Brain microvascular endothelial cell (primary cell): ENCODE measurements at places on chromosomes 1 and 21.

GRCh38 chr1:118555638-118556037, 370.6 kb upstream of the SPAG17 start:
- no peak for DNase-seq

DNA sequence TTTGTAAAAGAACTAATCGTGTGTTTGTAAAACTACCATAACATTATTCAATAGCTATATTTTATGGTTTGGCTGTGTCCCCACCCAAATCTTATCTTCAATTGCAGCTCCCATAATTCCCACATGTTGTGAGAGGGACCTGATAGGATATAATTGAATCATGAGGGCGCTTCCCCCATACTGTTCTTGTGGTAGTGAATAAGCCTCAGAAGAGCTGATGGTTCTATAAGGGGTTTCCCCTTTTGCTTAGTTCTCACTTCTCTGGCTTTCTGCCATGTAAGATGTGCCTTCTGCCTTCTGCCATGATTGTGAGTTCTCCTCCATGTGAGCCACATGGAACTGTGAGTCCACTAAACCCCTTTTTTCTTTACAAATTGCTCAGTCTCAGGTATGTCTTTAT, 1372.3 kb downstream of the AMY1C start:
- DNase-seq, result no peak

- no peak for DNase-seq
These were observed 6.2 kb downstream of the DISP3 start for GRCh38 chr1:11485191-11485590.

DNA sequence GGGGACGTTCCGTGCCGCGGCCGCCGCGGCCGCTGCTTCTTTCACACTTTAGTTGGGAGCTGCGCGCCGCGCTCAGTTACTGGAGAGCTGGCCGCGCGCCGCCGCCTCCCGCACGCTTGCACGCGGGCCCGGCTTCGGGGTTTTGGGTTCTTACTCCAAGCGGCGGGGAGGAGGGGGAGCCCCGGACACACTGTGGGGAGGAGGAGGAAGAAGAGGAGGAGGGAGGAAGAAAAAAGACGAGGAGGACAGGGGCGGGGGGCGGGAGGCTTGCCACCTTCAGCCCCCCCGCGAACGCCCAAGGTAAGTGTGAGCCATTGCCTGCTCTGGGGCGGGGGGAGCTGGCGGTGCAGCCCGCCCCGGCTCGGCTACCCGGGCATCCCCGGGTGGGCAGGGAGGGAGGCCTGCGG, 243 bp downstream of the C1orf21 start:
- no peak for DNase-seq

GRCh38 chr1:201489643-201490261, 17.2 kb downstream of the CSRP1 start:
- DNase-seq, result no peak

DNA sequence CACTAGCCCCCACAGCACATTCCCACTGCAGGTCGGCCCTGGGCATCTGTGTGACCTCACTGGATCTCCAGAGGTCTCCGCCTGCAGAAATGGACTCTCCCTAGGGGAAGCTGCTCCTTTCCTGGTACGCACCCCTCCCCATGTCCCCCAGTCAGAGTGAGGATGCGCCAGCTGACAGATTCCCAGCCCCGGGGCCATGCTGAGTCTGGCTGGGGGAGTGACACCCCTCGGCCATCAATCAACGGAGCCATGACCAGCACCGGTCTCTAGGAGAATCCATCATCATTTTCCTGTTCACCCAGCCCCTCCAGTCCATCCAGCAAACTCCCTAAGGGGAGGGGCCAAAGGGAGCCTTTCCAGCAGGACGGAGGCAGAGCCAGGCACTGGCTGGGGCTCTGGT, 68.7 kb upstream of the PAX7 start:
- DNase-seq, result no peak

GRCh38 chr1:7811476-7811875, 27.4 kb downstream of the PER3 start:
- DNase-seq, result no peak

GRCh38 chr1:156104065-156104810, 10.3 kb upstream of the LMNA start:
- peak; percentile 86 for DNase-seq

DNA sequence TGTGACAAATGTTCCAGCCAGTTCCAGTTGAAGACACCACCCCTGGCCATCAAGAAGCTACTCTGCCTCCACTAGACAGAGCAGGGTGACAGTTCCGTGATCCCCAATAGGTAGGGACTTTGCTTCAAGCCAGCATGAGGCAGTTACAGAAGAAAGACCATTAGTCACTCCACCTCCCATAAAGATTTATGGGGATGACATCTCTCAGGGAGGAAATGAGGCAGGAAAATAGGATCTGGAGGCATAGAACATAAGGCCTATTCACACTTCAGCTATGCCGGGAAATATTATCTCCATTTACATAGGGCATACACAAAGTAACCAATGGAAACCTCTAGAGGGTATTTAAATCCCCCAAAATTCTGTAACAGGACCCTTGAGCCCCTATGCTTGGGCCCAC, 3.5 kb upstream of the GBP7 start:
- no peak for DNase-seq

DNA sequence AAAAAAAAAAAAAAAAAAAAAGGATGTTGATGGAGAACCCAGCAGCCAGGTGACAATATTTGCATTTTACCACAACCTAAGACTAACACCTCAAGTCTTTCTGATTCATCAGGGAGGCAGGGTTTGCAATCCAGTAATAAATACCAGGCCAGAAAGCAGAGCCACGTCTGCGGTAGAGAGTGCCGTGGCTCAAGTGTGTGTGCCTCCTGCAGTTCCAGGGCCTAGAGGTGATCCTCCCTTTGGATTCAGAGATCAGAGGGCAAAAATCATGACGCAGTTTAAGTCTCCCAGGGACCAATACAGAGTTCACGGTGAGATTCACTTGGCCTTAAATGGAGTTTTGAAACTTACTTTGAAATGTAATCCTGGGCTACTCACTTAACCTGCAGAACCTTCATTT, 34.9 kb downstream of the TMCO4 start:
- peak; percentile 71 for DNase-seq

- DNase-seq, result no peak
These were observed 26.3 kb upstream of the ST6GALNAC3 start for GRCh38 chr1:76048219-76048618.

DNA sequence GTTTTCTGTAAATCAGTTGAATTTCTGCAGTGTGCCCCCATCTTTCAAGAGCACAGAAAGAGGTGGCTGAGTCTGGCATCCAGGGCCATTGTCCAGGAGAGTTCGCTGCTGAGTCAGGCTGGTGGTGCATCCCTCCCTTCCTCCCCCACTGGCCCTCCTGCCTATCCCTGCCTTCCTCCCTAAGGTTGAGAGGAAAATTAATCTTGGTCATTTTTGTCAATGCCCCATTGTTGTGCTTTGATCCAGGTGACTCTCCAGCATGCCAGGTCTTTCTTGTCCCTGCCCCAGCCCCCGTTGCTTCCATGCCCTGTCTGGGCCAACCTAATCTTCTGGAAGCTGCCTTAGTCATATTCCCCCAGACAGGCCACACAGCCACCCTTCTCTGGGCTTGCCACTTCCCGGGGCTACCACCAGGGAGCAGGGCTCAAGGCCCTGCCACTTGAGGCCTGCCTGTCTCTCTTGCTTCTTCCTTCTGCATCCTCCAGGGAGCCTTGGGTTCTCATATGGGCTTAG, 26.6 kb downstream of the PROK1 start:
- DNase-seq, result no peak

DNA sequence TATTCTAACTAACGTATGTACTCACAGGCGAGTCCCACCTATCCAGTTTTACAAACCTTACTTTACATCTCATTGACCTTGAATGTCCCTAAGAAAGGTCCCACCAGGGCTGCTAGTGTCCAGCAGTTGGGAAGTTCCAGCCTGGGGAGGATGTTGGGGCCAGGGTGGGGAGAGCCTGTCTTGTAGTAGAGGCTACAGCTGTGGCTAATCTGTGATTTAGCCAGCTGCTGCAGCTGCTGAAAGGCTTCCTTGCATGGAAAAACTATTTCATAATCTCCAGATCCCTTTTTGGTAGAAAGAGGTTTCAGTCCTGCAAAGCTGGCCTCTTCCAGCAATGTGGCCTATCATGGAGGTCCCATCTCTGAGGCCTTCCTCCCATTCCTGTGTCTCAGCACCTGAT, 23.1 kb downstream of the TNN start:
- DNase-seq, result no peak

- no peak for DNase-seq
These were observed 8.4 kb upstream of the SLC19A1 start for GRCh38 chr21:45550522-45551210.

- peak; percentile 61 for DNase-seq
These were observed 315.5 kb downstream of the TGFB2 start for GRCh38 chr1:218660678-218661053.

DNA sequence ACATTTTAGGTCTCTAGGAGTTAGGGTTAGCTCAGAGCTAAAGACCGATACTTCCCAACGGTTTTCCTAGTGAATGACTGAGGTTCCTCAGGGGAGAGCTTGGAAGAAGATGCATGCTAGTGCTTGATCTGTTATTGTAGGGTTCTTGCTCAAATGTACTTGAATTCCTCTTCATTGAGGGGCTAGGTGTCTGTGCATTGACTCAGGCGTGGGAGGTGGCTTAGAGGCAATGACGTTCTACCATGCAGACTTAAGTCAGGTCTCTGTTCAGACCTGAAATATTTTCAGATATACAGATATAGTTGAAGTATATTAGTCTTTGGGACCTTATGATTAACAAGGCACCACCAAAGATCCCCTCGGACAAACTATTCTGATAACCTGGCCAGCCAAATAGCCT, 23.5 kb downstream of the S100A10 start:
- no peak for DNase-seq

GRCh38 chr21:44947111-44947929, 7.5 kb downstream of the SLX9 start:
- no peak for DNase-seq

GRCh38 chr1:113389359-113389952, 859 bp upstream of the MAGI3 start:
- DNase-seq, result no peak

DNA sequence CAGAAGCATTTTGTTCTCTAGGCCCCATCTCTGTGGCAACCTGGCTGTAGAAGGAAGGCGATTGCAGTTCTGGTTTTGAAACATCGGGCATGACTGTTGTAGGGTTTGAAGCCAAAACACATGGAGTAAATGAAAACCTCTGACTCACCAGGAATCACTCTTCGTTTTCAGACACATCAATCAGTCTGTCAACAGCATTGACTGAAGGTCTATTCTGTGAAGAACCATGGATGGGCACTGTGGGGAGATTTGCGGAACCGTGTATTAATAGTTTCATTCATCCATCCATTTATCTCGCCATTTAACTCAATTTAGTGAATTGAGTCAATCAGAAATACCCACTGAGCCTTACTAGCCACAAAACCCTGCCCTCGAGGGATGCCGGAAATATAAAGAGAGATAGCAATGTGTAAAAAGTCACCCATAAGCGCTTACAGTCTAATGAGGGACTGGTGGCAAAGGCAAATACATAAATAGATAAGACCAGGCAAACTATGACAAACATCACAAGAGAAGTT, 364.6 kb upstream of the PROX1 start:
- no peak for DNase-seq

DNA sequence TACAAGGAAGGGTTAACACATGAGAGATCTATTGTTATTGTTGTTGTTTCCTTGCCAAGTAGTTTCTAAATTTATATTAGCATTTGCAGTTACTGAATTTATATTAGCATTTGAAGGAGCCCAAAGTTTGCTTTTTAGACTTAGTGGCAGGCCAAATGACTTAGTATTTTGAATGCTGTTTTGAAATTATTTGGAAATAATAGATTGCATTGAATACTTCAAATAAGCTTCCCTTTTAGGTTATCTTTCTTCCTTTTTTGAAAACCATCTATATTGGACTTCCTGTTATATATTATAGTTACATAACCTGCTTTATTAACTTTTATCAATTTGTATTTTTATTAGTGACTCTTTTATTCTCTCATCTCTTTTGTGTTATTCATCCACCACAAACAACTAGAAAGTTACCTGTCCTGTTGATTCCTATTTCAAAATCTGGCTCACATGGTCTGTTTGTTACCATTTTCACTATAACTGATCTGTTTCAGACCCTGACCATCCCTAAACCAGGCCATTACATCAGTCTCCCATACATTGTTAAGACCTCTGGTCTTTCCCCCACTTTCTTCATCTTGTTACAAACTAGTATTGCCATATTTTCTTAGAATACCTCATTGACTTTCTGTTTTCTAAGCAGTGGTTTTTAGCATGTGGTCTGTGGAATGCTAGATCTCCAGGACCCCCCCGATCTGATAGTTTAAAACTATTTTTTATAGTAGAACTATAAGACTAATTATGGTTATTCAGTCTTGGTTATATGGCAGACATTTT, 185.2 kb downstream of the RASAL2 start:
- DNase-seq, result no peak

DNA sequence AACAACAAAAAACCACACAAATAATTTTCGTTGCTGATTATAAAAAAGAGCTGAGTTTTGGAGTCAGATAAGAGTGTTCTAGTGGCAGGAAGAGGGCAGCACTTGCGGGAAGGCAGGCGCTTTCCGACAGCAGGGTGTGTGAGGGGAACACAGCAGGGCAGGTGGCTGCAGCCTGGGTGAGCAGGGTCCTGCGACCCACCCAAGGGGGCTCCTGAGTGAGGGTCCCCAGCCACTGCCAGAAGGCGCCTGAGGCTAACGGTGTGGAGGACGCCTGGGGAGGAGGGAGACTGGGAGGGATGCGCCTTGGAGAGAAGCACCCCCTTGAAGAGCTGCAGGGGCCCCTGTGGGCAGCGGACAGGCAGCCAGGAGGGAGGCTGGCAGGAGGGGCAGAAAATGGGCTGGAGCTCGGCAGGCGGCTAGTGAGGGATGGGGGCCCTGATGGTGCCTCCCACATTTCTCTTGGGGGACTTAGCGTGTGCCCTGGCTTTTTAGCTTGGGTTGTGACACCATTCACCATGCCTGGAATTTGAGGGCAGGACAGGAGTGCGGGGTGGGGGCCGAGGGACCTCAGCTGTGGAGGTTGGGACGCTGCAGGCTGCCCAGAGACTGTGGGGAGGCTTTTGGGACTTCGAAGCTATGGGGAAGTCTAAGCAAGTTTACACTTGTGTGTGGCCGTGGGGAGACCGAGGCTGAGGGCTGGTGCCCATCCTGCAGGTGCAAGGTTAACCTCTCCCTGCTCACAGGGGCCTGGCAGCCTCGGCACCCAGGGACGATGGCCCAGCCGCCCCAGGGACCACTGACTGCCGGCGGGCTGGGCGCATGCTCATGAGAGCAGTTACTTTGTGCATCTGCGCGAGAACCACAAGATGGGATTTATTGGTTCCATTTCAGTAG, 111.4 kb downstream of the SIK1 start:
- DNase-seq, result no peak
